BJ (cell line): ENCODE measurements at places on chromosomes 5 and 9.

DNA sequence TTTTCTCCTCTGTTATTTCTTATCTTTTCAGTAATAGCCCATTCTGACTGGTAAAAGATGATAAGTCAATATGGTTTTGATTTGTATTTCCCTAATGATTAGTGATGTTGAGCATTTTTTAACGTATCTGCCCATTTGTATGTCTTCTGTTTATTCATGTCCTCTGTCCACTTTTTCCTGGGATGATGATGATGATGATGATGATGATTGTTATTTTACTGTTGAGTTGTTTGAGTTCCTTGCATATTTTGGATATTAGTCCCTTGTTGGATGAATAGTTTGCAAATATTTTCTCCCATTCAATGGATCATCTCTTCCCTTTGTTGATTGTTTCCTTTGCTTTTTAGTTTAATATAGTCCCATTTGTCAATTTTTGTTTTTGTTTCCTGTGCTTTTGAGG is 27.0 kb downstream of the UTP15 start:
- peak; percentile 38 for DNase-seq

GRCh38 chr5:137627706-137628105 is 108.2 kb downstream of the KLHL3 start:
- no peak for DNase-seq

- DNase-seq = no peak
These were observed 20.4 kb downstream of the CCDC192 start for GRCh38 chr5:127723571-127723970.

- DNase-seq = no peak
These were observed 51.2 kb upstream of the SPRY4 start for GRCh38 chr5:142375944-142376411.

DNA sequence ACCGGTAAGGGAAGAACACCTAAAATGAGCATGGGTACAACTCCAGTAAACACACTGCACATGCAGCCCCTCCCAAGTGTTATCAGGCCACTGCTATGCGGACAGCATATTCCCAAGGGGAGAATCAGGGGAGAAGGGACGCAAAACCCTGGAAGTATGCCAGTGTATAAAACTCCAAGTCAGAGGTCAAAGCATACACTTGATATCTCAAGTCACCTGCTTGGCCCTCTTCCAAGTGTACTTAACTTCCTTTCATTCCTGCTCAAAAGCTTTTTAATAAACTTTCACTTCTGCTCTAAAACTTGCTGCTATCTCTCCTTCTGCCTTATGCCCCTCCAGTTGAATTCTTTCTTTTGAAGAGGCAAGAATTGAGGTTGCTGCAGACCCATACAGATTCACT is 408.1 kb downstream of the HTR1A start:
- DNase-seq = no peak

DNA sequence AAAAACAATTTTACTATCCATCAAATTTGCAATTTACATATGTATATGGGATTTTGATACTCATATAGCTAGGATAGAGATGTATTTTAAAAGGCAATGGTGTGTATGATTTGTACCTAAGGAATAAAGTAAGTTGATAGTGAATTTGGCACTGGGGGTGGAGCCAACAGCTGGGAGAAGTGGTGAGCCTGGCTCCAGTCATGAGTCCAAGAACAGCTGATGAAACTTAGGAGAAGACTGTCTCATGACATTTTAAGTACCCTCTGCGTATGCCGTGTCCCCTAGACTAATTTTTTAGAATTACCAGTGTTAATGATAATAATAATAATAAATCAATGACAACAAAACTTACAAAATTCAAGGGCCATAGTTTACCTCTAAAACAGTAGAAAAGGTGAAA is 181.4 kb downstream of the ADCY2 start:
- no peak for DNase-seq

GRCh38 chr5:124467745-124468144 is 278.7 kb downstream of the ZNF608 start:
- no peak for DNase-seq

GRCh38 chr5:156004754-156005153 is 322.2 kb upstream of the SGCD start:
- DNase-seq = no peak

DNA sequence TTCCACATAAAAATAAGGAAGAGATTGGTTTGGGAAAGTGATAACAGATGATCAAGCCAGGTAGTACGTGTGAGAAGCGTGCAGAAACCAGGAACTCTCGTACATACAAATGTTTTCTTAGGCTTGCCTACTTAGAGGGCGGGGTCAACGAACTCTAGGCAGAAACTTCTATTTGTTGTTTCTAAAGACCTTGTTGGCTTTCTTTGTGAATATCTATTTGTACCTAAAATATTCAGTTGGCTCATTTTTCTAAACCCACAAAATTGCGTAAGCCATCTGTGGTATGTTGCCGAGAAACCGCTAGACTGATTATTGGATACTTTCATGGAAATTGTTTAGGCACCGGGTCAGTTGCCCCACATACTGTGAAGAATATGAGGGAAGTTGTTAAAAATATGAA is 458.5 kb downstream of the MAT2B start:
- DNase-seq = no peak

DNA sequence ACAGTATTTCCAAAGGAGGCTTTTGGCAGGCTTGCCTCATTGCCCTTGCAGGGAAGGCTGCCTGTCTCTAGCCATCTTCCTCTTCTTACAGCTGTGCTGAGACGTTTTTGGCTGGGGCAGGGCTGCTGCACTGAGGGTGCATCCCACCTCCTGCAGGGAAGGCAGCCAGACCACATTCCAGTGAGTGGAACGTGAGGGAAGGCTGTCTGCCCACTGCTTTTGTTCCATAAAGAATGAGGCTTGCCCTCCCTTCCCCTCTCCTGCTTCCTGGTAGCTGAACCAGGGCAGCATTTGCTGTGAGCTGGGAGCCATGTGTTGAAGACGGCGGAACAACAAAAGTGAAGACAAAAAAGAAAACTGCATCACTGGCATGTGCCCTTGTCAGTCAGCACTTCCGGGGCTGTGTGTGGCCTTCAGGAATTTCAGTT is 16.8 kb downstream of the MGAT1 start:
- DNase-seq = peak; percentile 50

- DNase-seq = no peak
These were observed 508.4 kb upstream of the SEMA6A start for GRCh38 chr5:117082977-117083376.

- no peak for DNase-seq
These were observed 48.9 kb downstream of the DAB2IP start for GRCh38 chr9:121700165-121700831.

- no peak for DNase-seq
These were observed 2293.3 kb upstream of the C9orf72 start for GRCh38 chr9:29866556-29866955.
